Coronary artery (tissue), 2 donors: ENCODE measurements at places on chromosomes 6 and 20.

- no peak for DNase-seq
These were observed 904.1 kb upstream of the MANEA start for GRCh38 chr6:94673251-94673650.

- no peak for DNase-seq
These were observed 151.7 kb downstream of the TMEM200A start for GRCh38 chr6:130517444-130517931.

DNA sequence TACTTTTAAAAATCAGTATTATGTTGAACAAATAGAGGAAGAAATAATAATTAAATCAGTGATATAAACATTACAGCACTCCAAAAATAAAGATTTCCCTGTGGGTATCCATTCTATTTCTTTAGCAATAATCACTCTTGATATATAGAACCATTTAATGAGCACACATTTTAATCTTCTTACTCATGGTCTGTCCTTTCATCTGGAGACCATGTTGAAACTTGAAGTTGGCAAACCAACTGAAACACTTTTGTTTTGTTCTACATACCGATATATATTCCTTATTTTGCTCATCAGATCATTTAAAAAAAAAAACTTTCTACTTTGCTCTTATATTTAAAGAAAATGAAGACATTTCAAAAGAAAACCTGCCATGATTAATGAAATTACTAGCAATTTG lies 13.4 kb downstream of the C6orf58 start:
- no peak for DNase-seq

DNA sequence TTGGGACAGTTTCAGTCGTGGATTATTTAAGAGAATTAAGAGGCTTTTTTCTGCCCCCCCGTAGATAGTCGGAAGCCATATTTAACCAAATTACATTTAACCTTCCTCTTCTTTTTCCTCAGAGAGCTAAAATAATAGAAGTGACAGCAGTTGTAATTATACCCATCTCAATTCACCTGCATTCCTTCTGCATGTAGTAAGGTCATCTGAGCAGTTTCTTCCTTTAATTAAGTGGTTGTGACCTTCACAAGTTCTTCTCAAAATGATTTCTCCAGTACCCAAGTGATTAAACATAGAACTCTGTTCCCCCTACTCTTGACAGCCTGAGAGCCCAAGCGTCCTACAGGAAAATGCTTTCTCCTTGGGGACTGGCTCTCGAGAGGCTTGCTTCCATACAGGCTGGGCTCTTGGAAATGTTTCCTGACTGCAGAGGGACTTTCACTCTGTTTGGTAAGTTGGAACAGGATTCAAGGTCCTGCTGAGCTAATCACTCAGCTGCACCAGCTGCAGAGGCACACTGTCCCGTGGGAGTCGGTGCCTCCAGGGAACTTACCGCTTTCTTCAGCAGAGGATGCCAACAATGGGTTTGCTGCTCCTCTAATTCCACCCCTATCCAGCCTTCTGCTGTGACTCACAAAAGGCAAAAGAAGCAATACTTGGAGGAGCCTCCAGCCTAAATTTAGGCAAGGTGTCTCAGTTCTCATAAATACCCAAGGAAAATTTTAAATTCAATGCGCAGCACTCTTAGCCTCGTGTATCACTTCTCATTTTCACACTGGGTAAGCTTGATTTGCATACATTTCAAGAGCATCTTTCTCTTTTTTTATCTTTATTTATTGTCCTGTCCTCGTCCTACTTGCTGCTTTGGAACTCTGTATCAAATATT lies 414.9 kb downstream of the KIF16B start:
- no peak for DNase-seq

DNA sequence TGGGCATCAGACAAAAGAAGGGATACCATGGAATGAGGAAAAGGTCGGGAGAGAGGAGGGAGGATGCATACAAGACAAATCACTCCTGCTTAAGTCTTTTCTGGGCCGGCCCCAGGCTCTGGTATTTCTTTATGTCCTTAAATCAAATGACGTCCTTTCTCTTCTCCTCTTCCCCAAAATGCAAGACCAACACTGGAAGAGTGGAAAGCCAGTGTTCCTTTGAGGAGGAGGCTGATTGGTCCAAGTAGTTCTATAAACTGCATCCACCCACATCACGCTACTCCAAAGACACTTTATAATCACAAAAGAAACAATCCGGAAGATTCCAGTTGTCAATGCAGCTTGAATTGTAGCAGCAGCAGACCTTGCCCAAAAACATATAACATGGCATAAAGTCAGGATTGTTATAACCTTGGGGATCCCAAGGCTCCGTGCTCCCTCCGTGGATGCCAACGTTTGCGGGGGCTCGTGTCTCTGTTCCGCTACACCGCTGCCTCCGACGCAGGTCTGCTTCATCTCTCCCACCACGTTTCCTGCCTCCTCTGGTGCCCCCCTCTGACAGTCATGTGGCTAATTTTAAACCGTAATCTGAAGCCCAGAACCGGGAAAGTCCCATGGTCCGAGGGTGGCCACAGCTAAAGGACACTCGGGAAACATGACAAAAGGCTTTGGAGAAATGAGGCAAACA lies 47.1 kb downstream of the MCUR1 start:
- peak; percentile 78 for DNase-seq

GRCh38 chr6:13331516-13332348 lies 3.4 kb upstream of the TBC1D7 start:
- DNase-seq: no peak

DNA sequence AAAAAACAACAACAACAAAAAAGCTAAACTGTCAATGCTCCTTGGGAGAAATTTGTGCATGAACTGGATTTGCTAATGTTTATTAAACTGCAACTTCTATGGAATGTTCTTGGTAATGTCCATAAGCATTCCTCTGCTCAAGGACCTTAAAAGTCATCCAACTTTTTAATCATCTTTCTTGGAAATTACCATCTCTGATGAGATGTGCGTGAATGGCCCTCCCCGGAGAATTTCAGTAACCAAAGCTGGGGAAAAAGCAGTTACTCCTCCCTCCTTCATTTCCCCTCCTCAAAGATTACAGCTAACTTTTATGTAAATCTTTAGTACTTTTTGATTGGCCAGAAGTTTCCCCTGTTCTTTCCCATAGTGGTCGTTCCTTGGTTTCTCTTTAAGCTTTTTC lies 5.2 kb downstream of the TBCC start:
- DNase-seq: no peak

DNA sequence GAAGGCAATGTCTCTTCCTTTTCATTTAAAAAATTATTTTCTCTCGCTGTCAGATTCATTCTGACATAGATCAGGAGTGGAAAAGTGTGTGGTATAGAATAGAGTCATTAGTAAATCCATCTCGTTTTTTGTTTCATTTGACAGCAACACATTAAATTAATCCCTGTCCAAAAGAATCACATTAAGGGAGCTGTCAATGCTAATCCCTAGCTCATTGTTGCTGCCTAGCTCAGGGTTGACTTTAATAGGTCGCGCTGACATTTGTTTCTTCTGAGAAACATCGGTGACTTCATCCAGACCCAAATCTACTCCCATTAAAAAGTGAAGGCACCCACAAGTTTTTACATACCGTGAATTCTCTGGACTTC lies 25.4 kb upstream of the MAP3K7 start:
- no peak for DNase-seq

DNA sequence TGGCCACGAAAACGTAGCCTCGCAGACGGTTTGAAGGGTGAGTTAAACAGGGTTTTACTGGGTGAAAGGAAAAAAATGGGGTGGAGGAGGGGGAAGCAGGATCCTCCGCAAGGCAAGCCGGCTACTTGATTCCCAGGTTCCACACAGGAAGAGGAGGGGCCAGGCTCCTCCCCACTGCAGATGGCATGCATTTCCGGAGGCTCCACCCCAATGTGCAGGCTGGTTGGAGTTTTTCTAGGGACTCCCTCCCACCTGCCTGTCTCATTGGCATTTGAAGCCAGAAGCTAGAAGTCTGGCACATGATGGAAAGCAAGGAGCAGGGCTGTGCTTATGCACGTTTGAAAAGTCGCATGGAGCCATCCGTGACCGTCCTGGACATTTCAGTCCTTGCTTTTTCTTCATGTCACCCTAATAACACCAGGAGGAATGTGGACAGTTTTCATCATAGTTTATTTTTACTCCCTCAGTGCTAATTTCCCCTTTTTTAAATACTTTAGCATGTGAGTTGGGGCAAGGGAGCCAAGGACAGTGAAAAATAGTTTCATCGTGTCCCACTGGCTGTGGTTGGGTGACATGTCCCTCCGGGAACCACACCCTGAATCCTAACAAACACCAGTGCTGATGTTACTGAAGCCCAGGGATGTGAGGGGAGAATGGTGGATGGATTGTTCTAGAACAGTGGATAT lies 100.1 kb upstream of the INSM1 start:
- DNase-seq: no peak

DNA sequence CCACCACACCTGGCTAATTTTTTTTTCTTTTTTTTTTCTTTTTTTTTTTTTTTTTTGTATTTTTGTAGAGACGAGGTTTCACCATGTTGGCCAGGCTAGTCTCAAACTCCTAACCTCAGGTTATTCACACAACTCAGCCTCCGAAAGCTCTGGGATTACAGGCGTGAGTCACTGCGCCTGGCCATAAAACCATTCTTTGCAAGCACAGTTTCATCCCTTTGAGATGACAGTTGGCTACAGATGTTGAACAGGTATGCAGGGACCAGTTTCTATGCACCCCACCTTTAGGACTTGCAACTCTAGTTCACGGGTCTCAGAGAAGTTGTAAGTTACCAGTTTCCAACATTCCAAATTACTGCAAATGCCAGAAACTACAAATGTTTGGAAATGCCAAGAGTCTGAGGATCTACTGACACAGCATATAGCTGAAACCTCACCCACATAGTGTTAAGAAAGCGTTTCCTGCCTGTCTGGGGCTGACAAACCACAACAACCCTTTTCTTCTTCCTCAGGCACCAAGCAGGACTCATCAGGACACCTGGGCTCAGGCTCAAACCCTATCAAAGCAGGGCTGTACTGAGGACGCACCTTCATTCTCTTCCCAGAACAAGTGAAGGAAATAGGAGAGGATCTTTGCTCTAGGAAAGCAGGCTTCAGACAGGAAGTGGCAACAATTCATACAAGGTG lies 22.9 kb downstream of the ARHGAP18 start:
- no peak for DNase-seq

GRCh38 chr20:51600016-51600420 lies 57.5 kb upstream of the NFATC2 start:
- no peak for DNase-seq

DNA sequence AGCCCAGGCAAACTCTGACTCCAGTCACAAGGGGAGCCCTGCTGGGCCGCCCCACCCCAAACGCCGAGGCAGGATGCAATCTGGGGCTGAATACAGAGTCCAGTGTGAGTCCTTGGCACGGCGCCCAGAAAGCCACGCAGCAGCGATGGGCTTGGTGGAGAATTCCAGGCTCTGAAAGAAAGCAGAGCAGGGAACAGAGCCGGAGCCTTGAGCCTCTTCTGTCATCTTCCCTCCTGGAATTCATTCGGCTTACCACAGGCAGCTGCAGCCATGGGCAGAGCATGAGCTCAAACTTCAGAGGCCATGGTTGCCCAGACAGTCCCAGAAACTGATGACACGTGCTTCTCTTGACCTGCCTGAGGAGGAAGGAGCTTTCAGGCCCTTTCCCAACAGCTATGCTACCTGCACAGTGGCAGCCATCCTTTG lies 441.1 kb upstream of the JARID2 start:
- DNase-seq: peak; percentile 76

- DNase-seq: no peak
These were observed 193.7 kb downstream of the CDH4 start for GRCh38 chr20:61445741-61446140.

DNA sequence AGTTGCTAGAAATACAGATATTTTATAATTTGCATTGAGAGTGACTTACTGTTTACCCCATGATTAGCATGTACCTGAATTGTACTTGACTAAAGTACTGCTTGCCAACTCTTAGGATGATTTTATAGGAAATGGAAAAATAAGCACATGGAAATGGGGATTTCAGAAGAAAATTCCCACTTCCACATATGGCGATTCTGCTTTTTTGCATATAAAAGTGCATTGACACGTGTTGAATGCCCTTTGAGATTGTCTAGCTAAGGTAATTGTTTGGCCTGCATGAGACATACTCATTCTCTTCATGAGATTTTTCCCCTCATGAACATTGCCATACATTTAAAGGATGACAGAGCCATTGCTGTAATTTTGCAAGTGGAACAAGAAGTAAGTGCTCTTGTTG lies 10.1 kb downstream of the TAB2 start:
- DNase-seq: no peak

DNA sequence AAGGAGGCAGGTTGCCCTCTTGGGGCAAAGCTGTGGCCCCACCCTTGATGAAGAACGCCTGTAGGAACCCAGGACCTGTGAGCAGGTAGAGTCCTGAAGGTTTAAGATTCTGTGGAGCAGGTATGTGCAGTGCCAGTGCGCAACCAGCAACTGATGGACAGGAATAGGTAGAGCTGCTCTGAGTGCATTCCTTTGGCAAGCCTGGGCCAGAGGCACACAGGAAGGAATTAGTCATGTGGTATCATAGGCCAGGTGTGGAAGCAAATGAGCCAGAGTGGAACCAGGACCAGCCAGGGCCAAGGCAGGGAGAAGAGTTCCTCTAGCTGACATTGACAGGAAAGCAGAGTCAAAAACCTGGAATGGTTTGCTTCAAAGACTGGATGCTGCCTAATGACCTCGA lies 1.4 kb upstream of the KHDC1 start:
- DNase-seq: no peak

DNA sequence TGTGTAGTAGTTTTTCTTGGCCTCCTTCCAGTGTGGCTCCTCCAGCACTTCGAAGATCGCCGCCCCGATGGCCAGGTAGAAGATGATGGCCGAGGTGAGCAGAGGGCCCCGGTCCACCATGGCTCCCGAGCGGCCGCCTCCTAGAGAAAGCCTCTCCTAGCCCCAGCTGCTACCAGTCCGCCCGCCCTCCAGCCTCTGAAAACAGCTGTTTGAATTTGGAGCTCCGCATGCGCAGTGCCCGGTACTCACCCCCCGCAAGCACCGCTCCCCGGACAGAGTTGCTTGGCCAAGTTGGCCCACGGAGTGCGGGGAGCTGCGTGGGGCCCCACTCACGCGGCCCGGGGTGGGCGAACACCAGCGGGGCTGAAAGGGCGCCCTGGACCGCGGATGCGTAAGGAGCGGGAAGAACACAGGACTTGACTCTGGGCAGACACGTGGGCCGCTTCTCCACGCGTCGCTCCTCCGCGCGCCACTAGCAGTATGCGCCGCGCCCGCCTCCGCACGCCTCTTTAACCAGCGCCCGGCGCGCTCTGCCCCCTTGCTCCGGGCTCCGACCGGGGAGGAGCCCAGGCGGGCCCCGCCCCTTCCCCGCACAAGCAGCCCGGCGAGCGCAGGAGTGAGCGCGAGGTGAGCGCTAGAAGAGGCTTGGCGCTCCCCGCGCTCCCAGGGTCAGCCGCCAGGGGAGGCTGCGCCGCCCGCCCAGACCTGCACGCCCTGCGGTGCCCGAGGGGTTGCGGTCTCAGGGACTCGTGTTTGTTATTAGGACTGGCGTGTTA lies at the start of gene KCNK5:
Gene KCNK5 (minus strand): TSS at position 484 of the 776 bp plus-strand sequence. CDS start 364 bp downstream, at position 120.
- peak; percentile 78 for DNase-seq

DNA sequence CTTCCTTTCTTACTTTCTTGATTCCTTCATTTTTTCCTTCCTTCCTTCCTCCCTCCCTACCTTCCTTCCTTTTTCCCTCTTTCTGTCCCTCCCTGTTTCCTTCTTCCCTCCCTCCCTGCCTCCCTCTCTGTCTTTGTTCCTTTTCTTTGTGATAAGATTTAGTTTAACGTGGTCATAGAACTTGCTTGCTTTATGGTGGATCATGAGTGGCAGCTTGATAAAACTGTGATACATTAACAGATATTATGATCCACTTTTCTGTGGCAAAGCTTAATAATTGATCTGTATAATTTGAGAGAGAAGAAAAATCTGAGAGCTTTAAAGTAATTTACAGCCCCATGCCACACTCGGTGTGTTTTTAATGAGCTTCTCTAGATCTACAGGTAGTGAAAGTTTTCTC lies 280.5 kb downstream of the RNF144B start:
- no peak for DNase-seq

GRCh38 chr6:18501663-18502013 lies 114.5 kb downstream of the RNF144B start:
- no peak for DNase-seq
